ENCODE measurements at places on chromosomes 12 and 14. TPM values are rescaled to one million over a fixed set of nuclear protein-coding genes. Genes with fewer than 3 reads are reported as not detected.

The KERA gene
- not detected for total RNA-seq

The ADAMTS20 gene
- not detected for total RNA-seq

The RGS6 gene
- total RNA-seq, result 0.88 TPM

The TMEM119 gene
- not detected for total RNA-seq

The PLEKHG3 gene
- 4.9 TPM for total RNA-seq

The POTEM gene
- total RNA-seq, result not detected

The A2M gene
- total RNA-seq, result 1.4 TPM

The SYCP3 gene
- 0.27 TPM for total RNA-seq

The OAS2 gene
- 40.1 TPM for total RNA-seq

The TMPRSS12 gene
- not detected for total RNA-seq

The OTOGL gene
- not detected for total RNA-seq

The MORN3 gene
- 2.5 TPM for total RNA-seq

The FAM90A1 gene
- not detected for total RNA-seq

The SERPINA12 gene
- total RNA-seq, result not detected

The COX8C gene
- total RNA-seq, result not detected

The KRT5 gene
- not detected for total RNA-seq

The ACACB gene
- total RNA-seq, result 7.8 TPM

The SMCO2 gene
- not detected for total RNA-seq

The PRPF39 gene
- total RNA-seq, result 48.6 TPM

The NUDT14 gene
- total RNA-seq, result 6.9 TPM

The KRT6B gene
- not detected for total RNA-seq

Data from CD8-positive, alpha-beta memory T cell (primary cell).